ENCODE measurements at places on chromosomes 5 and 9.

DNA sequence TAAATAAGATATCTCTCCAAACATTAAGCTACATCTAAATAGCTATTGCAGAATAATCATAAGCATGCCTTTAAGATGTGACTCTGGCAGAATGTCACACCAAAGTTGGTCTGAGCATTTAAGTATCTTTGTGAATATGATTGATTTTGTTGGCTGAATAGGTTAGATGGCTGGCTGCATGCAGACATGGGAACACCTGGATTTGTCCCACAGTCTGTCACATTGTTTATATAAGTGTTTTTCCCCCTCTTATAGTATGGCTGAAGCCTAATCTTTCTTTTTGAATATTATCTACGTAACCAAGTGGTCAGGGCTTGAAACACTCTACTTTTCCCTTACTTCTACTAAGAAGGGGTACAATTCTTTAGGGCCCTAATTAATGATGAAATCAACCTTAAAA is 36.2 kb downstream of the PCSK1 start:
- no peak for DNase-seq

DNA sequence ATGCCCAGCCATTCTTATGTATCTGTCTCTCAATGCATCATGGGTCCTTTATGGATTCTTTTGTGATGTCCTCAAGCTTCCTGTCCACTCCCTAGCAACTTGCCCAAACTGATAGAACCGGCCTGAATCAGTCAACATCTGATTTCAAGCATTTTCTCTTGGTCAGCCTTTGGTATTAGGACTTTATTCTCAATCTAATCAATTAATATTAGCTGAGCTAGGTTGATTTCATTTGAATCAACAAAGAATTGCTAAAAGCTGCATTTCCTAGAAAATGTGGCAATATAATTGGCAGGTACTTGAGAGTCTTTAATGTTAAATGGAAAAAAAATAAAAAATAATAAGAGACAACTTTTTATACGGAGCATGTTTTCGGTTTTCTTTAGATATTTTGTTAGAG is 121.8 kb downstream of the GHR start:
- no peak for DNase-seq

- DNase-seq: no peak
Measured at GRCh38 chr5:128693764-128694163, 155.7 kb upstream of the FBN2 start.

DNA sequence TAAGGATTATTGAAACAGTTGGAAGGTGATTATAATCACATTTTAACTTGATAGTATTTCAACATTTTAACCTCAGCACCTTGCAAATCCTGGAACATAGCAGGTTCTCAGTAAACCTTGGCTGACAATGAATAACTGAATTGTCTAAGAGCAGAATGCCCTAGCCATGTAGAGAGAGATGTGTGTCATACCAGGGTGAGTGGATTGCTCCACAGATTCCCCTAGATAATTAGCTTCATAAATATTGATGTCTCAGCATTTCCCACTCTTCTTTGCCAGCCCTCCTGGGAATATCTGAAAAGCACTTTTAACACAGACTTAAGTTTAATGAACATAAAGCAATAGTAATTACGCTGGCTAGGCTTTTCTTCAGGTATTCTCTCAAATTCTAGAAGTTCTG is 363.5 kb downstream of the MAN2A1 start:
- DNase-seq: no peak

DNA sequence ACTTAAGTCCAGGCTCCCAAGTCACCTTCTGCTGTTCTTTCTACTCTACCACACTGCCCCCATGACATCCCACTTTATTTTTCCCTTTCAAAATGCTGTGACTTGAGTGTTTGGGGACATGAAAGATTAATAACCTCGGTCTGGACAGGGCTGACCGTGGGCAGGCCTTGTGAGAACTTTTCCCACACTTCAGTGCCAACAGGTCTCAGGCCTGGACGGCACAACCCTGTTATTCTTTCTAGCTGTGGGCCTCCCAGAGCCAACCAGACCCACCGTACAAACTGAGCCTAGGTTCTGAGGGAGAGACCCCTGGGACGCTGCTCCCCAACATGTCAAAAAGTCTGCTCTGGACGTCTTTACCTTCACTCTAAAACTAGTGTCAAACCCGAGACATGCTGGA is 153.4 kb downstream of the CEP120 start:
- DNase-seq: no peak

GRCh38 chr5:181218795-181219124 is 4.3 kb upstream of the TRIM41 start:
- no peak for DNase-seq

DNA sequence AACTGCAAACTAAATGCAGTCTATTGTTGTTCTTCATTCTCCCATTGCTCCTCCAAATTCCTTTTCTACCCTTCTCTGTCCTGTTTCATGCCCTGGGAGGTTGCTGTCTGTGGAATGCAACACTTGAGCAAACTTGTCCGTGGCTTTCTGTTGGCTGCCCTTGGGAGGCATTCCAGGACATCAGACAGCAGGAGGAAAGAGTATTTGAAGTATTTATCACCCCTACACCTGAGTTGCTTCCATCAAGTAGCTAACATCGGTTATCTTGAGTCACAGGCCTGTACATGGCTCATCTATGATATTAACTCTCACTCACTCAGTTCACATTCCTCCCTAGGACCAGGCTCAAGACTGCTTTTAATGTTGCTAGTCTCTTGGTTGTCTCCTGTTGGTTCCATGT is 803.4 kb upstream of the CDH6 start:
- DNase-seq: no peak

- DNase-seq: no peak
Measured at GRCh38 chr5:65128226-65128625, 353.5 kb downstream of the ADAMTS6 start.

DNA sequence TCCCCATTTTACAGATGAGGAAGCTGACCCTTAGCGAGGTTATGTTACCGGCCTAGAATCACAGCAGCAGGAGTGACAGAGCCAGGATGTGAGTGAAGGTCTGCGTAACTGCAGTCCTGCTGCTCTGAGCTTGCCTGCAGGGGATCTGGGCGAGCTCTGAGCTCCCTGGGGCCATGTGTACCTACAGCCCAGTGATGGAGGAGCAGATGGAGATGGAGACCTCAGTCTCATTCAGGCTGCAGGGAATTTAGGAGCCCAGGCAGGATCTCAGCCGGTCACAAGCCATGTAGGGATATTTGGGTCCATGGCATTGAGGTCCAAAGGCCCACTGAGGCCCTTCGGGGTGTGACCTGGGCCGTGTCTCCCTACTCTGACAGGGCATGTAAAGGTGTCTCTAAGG is 170.6 kb downstream of the CACNA1B start:
- no peak for DNase-seq

DNA sequence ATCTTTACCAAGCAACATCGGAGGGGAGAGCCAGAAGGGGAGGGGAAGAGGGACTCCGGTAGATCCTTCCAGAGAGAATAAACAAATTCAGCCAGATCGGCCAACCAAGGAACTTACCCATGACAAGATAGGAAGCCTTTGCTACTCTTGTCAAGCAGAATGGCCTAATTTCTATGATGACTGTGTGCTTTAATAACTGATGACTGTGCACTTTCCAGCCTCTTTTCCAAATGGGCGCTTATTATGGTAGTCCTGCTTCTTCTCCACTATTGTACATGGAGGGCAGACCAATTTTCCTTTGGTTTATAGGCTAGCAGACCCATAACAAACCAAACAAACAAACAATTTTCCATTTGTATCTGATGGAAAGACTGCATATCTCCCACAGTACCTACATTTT is 163.8 kb upstream of the RFX3 start:
- no peak for DNase-seq

DNA sequence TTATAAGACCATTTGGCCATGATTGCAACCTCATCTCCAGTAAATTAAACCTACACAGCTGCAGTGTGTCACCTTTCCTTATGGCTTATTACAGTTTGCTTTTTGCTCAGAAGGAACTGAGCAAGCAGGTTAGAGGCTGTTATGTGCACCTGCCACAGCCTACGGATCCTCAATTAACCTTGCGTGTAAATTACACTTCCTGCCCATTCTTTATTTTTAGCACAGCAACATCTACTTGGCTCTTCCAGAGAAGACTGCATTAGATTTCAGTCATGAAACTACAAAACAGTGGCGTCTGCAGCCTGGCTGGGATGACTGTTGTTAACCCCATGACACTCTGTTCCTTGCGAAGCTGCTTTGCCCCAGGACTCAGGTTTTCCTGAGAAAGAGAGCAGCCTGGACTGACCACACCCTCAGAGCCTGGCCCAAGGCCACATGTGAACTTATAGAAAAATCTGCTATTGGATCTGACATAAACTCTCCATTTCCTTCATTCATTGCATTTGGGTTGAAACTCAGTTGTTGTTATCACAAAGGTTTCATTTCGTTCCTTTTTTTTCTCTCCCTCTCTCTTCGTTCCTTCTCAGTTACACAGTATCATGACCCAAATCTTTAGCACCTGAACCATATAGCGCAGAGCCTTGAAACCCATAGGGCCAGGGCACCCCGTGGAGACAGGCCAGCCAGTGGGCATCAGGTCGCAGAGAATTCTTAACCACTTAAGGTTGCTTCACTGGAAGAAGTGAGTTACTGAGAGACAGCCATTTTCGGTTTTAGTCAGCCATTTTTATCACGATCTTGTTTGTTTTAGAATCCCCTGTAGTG is 138.6 kb downstream of the PALM2AKAP2 start:
- no peak for DNase-seq

DNA sequence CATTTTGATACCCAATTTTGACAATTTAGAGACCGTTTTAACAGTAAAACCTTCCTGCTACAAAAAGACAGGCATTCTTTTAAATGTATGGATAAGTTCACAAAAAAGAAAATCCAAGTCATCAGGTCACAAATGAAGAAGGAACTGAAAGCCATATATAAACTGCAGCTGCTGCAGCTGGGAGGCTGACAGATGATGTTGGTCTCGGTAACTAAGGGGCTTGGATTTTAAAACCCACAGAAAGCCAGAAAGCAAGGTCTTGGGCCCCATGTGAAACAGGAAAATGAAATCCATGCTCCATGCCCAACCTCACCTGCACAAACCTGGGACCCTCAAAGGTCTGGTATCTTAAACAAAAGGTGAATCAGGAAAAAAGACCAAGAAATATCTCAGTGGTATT is 15.7 kb upstream of the C5orf34 start:
- DNase-seq: no peak

All from AG04450 (cell line).